ENCODE measurements at places on chromosomes 7 and 10. TPM values are rescaled to one million over a fixed set of nuclear protein-coding genes. Genes with fewer than 3 reads are reported as not detected.
A peak's percentile ranks its signal among the peaks of the same experiment; 100 is the strongest.

DNA sequence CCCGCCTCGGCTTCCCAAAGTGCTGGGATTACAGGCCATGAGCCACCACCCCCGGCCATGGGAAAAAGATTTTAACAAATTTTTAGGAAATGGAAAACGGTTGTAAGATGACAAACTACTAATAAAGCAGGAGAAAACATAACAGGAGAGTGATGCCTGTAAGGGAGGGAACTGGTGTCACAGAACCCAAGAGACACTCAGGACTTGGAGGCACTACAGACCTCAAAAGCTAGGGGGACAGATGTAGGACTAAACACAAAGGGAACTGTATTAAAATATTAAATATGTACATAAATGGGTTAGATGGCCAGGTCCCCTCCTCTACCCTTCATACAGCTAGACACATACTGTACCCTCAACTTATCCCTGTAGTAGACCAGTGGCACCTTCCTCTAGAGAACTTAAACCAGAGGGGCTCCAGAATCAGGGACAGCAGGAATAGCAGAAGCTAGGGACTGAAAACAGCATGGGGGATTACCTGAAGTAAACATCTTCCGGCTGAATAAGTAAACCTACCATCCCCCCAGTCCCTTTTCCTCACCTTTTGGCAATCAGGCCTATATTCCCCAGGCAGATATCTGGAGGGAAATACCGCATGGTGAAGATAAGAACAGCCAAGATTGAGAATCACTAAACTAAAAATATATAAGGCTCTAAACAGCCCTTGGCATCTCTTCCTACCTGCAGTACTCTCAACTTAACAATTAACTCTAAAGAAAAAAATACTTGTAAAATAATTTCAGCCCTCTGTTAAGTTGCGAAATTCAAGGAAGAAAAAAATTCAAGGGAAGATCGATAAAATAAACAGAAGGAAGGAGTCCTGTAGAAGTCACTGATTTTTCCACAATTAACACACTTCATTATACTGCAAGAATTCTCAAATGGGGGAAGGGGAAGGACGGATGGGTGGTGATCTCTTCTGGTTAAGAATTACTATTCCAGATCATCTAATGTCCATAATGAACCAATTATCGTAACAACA, 15.5 kb downstream of the TM9SF3 start:
- DNase-seq, result no peak

- DNase-seq, result peak; percentile 99
These were observed at the start of the genes BUD23 and DNAJC30 for GRCh38 chr7:73683056-73683787. BUD23 (plus strand) TSS chr7:73683597; CDS start chr7:73683626, 29 bp downstream. DNAJC30 (minus strand) TSS chr7:73683453; CDS start chr7:73683423, 30 bp downstream.

- no peak for DNase-seq
These were observed 180.3 kb upstream of the GRB10 start for GRCh38 chr7:50962962-50963374.

- no peak for DNase-seq
These were observed 806.9 kb upstream of the SORCS1 start for GRCh38 chr10:107971411-107971810.

GRCh38 chr10:88952647-88953111, at the start of gene ACTA2:
ACTA2 (minus strand) TSS chr10:88952773; CDS start chr10:88948930, 3,843 bp downstream.
- no peak for DNase-seq

NKX2-3 gene
- total RNA-seq, result not detected

GRCh38 chr7:77958436-77958835, 159.9 kb downstream of the PHTF2 start:
- no peak for DNase-seq

ZNF107 gene
- 14.3 TPM for total RNA-seq

DNA sequence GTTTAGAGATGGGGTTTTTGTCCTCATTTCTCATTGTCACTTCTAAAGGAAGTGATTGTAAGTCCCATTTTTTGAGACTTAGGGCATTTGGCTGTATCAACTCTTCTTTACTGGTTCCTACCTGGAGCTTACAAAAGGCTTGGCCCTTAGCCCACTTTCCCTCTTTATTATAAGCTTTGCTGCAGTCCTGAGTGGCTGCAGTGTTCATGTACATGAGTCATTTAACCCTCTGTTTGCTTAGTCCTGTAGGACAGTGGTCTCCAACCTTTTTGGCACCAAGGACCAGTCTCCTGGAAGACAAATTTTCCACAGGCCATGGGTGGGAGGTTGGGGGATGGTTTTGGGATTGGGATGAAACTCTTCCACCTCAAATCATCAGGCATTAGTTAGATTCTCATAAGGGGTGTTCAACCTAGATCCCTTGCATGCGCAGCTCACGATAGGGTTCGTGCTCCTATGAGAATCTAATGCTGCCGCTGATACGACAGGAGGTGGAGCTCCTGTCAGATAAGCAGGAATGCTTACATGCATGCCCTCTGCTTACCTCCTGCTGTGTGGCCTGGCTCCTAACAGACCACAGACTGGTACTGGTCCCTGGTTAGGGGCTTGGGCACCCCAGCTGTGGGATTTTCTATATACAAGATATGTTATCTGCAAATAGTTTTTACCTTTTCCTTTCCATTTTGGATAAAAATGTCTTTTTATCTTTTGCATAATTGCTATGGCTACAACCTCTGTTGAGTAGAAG, 99.7 kb downstream of the CCSER2 start:
- no peak for DNase-seq

- no peak for DNase-seq
These were observed 27.9 kb downstream of the WIPI2 start for GRCh38 chr7:5217851-5218331.

DNA sequence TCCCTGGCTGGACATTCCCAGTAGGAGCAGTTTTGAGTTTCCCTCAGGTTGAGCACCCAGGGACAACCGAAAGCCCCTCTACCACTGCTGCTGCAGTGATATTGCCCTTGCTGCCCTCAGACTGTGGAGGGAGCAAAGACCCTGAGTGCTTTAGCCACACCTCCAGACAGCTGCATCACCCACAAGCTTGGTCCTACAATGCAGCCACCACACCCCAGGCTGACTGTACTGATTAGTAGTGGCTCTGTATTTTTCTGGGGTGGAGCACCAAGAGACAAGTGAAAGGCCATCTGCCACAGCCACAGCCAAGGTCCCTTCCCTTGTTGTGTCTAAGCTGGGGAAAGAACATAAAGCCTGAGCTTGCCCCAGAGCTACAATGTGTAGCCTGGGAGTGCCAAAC, 789.9 kb downstream of the PCDH15 start:
- DNase-seq, result no peak

DNA sequence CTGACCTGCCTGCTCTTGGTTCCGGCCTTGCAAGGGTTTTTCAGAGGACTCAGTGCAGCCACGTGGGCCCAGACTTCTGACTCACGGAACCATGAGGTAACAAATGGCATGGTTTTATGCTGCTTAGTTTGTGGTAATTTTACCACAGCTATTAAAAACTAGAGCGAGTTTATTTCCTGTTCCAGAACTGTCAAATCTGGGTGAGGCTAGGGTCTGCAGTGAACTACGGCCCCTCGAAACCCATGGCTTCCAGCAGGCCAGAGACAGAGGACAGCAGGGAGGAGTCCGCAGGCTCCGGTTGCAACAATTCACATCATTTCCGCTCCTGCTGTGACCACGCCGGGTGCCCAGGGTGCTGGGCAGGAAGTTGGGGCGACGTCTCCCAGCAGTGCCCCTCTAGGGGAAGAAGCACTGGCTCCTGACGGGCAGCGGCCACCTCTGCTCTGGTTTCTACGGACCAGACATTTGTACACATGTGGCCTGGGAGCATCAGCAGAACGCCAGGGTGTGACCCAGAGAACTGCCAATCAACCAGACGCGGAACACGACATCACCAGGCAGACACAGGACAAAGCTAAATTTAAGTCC, 74.8 kb downstream of the ADARB2 start:
- no peak for DNase-seq

GCC1 gene
- total RNA-seq, result 15.0 TPM

- DNase-seq, result no peak
These were observed 444 bp upstream of the TNPO3 start for GRCh38 chr7:129055294-129055816.

DRGX gene
- not detected for total RNA-seq

GRCh38 chr10:48252354-48252650, 22.2 kb downstream of the FRMPD2 start:
- DNase-seq, result no peak

DNA sequence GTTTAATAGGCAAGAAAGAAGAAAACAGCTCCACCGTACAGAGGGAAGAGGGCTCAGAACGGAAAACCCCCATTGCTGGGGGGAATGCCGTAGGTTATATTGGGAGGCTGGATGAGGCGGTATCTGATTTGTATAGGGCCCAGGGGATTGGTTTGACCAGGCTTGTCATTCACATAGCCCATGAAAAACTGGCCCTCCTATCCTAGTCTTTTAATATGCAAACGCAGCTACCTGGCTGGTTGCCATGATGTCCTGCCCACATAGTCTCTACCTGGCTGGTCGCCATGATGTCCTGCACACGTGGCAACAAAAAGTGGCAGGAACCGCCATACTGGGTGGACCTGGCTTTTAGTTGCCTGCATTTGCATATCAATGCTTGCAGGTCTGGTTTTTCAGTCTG, 84.7 kb downstream of the AUTS2 start:
- no peak for DNase-seq

DENND2A gene
- total RNA-seq, result not detected

USP54 gene
- total RNA-seq, result 4.9 TPM

DNA sequence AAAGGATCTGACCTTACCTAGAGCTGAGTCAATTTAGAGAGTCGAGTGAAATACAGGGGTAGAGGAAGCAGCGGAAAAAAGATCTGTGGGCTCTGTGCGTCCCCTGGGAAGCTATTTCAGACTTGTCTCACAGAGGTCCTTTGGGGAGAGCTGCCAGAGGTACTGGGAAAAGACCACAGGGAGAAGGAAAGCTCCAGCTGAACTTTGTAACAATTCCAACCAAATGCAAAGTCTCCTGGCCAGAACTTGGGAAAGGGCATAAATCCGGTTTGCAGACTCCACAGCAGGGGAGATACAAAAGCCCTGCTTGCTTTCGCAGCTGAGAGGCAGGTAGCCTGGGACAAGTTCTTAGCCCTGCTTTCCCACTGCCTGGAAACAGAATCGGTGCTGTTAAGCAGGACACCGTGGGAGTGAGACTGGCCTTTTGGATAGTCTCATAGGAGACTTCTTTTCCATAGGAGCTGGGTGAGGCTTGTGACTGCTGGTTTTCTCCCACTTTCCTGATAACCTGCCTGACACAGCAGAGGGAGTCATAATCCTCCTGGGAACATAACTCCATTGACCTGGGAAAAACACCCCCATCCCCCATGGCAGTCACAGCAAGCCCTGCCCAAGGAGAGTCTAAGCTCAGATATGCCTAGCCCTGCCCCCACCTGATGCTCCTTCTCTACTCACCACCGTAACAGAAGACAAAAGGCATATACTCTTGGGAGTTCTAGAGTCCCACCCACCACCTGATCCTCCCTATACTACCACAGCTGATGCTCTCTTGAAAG, 926.2 kb downstream of the KCNMA1 start:
- no peak for DNase-seq

DNA sequence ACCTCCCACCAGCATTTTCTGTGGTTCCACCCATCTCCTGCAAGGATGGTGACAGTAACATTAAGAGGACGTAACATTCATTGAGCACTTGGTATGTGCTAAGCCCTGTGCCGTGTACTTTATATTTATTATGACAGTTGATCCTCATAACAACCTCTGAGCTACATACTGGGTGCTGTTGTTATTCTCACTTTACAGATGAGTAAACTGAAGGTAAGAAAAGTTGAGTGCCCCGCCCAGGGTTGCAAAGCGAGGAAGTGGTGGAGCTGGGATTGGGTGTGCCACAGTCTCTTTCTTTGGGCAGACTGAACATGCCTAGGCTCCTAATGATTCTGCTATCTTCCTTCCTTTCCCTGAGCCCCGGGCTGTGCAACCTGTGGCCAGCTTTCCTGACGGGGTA, 107.4 kb downstream of the SH3PXD2A start:
- DNase-seq, result peak; percentile 79

GRCh38 chr7:46507560-46507959, 586.5 kb upstream of the IGFBP3 start:
- DNase-seq, result no peak

RHEB gene
- total RNA-seq, result 64.6 TPM

MEOX2 gene
- total RNA-seq, result not detected

SERPINE1 gene
- total RNA-seq, result 0.12 TPM

DNA sequence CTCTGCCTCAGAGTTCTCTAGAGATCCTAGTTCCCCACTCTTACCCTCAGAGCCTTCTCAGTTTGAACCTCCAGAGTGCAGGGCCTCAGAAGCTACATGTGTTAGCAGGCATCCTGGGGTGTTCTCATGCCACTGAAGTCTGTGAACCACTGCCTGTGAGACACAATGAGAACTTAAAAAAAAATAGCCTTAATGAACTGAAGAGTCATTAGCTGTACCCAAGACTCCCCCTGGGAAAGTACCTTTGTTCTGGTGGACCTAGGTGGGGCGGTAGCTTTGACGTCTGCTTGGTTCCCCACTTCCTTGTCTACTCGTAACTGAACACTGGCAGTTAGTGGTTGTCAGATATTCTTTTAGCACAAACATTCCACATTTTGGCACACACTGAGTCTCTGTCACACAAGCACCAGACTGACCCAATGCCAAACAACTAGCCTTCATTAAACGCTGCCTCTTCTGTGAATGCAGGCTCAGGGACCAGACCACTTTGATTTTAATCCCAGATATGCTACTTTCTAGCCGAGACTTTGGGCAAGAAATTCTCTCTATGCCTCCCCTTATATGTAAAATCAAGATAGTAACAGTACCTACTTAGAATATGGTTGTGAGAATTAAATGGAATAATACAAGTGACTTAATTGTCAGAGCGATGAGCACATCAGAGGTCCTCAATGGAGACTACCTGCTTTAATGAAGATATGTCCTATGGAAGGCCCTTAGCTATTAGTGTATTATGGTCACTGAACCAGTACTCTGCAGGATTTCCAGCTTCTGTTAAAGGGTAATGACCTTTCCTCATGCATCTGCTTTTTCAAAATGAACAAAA, 75.3 kb upstream of the CC2D2B start:
- peak; percentile 77 for DNase-seq

DNA sequence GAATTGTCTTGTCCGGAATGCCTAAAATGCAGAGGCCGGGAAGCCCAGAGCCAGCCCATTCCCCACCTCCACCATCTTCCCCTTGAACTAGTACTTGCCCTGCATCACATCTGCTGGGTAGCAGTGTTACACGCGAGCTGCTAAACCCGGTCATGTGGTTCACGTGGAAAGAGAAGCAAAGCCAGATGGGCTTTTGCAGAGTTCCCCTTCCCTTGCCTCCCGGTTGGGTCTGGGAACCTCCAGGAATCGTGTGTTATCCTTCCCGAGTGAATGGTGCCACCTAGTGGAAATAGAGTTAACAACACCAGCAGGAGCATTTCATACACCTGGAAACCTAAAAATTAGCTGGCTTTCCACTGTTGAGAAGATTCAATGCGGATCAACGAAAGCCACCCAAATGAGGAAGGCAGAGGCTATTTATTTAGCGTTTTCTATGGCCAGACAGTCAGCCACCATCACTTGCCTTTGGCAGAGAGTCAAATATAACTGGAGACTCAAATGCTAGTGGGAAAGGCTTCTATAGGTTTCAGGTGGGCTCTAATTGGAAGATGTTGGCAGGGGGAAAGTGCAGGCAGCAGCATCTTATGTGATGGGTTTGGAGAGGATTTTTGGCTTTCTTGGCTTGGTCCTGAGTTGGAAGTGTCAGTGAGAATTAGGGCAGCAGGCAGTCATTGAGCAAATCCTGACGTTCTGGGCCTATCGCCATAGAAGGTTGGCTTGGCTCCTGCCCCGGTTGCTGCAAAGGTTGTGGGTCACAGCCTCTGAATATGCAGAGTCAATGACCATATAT, 12.9 kb upstream of the DENND2A start:
- DNase-seq, result no peak

GRCh38 chr10:112634096-112634830, 187.2 kb downstream of the VTI1A start:
- DNase-seq, result no peak

KIFBP gene
- total RNA-seq, result 25.2 TPM

Measured in activated CD4-positive, alpha-beta memory T cell treated with anti-CD3 and anti-CD28 coated beads for 36 hours (primary cell).